ENCODE measurements at places on chromosomes 4 and X. TPM values are rescaled to one million over a fixed set of nuclear protein-coding genes. Genes with fewer than 3 reads are reported as not detected.
A peak's percentile ranks its signal among the peaks of the same experiment; 100 is the strongest.

PPEF2 gene
- total RNA-seq, result not detected

MAGEC2 gene
- not detected for total RNA-seq

SMR3B gene
- total RNA-seq, result not detected

HS3ST1 gene
- total RNA-seq, result 3.8 TPM

LONRF3 gene
- total RNA-seq, result 27.6 TPM

GIMD1 gene
- not detected for total RNA-seq

GPC4 gene
- 41.9 TPM for total RNA-seq

MAGT1 gene
- 57.9 TPM for total RNA-seq

MAGEA2 gene
- total RNA-seq, result not detected

MAGEA11 gene
- not detected for total RNA-seq

GRCh38 chrX:109890910-109891502 is 111.9 kb upstream of the TMEM164 start:
- peak; percentile 59 for DNase-seq

DNA sequence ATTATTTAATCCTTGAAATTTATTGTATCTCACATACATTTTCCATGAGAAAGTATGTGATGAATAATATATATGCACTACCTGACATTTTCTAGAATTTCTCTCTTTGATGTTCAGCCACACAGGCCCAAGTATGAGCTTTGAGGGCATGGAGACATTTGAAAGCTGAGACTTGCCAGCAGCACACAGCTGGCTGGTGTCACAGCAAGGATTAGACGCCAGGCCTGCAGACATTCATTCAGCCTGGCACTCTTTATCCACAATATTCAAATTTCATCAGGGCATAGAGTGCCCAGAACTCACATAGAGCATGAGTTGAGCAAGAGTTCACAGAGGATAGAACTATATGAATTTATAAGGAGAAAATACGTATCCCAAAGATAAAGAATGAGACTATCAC is 74.0 kb downstream of the GRIA2 start:
- no peak for DNase-seq

DNA sequence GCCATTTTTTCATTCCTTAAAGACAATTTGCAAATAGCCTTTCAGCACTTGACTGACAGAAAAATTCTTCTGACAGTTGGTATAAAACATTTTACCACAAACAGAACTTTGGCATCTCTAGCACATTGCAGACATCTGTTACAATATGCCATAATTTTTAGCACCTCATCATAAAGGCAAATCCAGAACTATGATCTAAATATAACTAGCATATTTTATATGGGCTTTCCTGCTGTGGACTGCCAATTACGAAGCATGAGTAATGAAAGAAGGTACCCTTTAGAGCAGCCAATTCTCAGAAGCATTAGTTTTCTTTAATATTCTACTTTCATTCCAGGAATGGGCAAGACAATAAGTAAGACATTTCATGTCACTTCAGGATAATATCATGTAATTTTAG is 647.4 kb upstream of the GALNT7 start:
- no peak for DNase-seq

DNA sequence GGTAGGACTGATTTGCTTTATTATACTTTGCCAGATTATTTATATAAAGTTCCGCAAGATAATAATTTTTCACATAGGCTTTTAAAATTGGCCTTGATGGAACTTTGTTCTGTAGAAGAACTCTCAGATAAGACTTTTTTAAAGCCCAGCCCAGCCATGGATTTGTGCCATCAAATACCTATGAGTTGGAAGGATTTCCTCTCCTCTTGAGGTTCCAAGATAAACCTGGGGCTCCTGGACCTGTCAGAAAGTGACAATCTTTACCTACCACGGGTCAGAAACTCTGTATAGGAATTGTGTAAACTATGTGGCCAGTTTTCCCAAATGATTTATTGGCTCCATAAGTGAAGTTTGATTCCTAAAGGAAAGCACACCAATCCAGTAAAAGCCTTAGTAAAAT is 271.9 kb upstream of the GRID2 start:
- DNase-seq, result no peak

- DNase-seq, result peak; percentile 36
Measured at GRCh38 chr4:7425591-7426468, 8.9 kb downstream of the PSAPL1 start.

GRCh38 chr4:41406113-41406516 is 131.8 kb upstream of the LIMCH1 start:
- no peak for DNase-seq

GRCh38 chrX:13938829-13939530 is 90.7 kb downstream of the GEMIN8 start:
- no peak for DNase-seq

DNA sequence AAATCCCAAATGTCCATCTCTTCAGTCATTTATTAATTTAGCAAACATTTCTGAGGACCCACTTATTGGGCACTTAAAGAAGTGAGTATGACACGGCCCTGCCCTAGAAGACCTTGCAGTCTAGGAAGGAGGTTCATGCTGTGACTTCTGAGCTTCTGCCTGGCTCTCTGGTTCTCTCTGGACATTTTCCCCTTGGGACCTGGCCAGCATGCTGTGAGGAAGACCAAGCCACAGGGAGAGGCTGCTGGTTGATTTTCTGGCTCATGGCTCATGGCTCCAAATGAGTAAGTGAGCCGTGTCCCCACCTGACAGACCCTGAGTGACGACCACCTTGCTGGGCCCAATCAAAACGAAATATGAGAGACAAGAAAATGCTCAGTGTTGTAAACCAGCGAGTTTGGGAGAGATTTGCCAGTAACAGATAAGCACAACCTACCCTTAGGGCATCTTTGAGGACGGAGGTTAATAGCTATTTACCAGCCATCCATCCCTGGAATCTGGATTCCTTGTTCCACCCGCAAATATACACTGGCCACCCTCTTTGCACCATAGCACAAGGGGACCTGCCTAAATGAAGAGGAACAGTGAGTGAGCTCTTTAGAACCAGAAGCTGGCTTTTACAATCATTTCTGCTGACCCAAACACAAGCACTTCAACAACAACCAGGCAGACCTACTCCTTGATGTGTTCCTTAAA is 876 bp downstream of the MPP1 start:
- no peak for DNase-seq

DNA sequence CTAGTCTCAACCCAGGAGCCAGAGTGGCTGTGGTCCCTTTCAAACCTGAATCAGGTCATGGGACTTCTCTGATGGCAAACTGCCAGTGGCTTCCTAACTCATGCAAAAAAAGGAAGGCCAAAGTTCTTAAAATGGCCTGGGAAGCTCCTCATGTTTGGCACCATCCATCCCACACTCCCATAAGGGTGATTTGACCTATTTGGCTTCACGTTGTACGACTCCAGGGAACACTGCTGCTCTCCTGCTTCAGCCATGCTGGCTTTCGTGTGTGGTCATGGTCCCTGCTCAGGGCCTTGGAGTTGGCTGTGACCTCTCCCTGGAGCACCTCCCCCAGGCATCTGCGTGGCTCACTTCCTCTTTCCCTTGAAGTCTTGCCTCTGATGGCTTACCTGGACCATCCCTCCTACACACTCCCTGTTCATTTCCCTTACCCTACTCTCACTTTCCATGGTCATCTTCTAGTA is 12.8 kb upstream of the TMSB4X start:
- DNase-seq, result no peak

DNA sequence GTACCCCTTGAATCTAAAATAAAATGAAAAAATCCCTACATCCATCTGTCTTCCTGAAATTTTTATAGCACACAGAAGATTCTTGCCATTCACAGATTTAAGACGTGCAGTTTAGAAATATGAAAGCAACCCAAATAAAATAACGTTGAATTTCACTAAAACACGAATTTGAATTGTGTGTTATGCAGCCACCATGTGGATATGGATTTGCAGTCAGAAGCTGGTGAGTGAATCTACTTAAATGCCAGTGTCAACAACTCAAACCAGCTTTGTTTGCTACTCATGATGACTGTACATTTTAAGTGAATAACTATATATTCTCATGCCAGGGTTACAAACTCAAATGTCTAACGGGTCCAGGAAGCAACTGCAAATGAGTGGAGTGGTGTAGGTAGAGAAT is 173.0 kb upstream of the HAND2 start:
- no peak for DNase-seq

DNA sequence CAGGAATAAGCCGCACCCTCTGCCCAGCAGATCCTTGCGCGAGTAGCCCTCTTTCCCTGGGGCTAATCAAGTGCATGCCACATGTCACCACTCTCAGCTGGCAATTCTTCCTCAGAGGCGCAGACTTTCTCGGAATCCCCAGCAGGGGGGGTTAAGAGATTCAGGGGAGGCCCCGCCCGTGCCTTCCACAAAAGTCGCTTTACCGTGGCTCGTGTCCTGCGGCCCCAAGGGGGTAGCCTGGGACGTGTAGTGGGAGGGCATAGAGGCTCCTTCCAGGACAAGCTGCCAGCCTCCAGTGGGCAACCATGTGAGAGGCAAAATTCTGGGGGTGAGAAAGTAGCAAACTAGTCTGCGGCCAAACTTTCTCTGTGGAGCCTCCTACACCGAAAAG is 652 bp downstream of the SRPX start:
- peak; percentile 34 for DNase-seq

- peak; percentile 46 for DNase-seq
Measured at GRCh38 chr4:23819041-23819511, 70.8 kb downstream of the PPARGC1A start.

- DNase-seq, result no peak
Measured at GRCh38 chrX:1658071-1658491, 43.2 kb downstream of the ASMT start.

GRCh38 chr4:126269106-126269505 is 954.4 kb downstream of the FAT4 start:
- DNase-seq, result no peak

- DNase-seq, result no peak
Measured at GRCh38 chr4:185681604-185682003, 130.4 kb downstream of the SORBS2 start.

- DNase-seq, result no peak
Measured at GRCh38 chr4:158259955-158260575, 49.8 kb downstream of the TMEM144 start.

DNA sequence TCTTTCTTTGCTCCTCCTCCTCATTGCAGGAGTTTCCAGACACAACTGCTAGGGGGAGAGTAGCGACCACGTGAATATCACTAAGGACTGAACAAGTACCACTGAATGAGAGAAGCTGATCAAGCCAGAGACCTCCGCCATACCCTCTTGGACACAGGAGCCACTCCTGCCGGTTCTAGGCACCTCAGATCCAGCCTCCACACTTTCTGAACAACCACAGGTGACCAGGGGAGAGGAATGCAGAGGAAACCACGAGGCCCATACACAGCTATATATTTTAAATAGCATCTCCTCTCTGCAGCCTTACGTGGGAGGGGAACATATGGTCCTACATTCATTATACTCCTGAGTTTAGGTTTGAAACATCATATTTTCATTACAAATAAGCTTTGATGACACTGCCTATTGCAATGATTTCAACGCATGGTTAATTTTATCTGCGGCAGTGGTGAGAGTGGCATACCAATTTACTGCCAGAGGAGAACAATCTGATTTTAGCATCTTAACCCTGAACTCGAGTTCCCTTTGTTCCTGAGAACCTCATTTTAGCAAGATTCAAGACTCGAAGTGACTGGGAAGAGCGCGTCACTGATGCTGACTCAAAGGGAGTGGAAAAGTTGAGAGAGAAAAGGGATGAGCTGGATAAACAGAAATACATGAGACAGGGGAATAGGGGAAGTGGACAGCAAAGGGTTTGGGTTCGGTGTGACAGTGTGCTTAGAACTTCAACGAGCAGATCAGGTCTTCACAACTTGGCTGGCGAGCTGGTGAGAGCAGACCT is 231.7 kb upstream of the PPARGC1A start:
- DNase-seq, result no peak

GRCh38 chr4:43238008-43238407 is 345.5 kb downstream of the GRXCR1 start:
- DNase-seq, result no peak

DNA sequence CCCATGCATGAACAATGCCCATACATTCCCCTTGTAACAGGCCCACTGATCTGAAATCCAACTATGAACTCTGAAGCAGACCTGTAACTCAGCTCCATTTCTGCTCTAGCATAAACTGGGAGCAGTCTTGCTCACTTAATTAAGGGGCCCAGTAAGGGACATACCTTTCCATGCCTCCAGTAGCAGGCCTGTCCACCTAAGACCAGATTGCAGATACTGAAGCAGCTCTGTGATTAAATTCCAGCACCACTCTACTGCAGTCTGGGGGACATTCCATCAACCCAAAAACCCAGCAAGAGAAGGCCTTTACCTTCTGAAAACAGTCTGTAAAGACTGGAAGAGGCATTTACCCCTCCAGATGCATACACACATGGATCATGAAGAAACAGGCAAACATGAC is 162.0 kb upstream of the NEIL3 start:
- no peak for DNase-seq

GRCh38 chr4:180567080-180567479 is 1676.1 kb upstream of the TENM3 start:
- DNase-seq, result no peak

GRCh38 chrX:39855748-39856129 is 242.0 kb downstream of the BCOR start:
- no peak for DNase-seq

DNA sequence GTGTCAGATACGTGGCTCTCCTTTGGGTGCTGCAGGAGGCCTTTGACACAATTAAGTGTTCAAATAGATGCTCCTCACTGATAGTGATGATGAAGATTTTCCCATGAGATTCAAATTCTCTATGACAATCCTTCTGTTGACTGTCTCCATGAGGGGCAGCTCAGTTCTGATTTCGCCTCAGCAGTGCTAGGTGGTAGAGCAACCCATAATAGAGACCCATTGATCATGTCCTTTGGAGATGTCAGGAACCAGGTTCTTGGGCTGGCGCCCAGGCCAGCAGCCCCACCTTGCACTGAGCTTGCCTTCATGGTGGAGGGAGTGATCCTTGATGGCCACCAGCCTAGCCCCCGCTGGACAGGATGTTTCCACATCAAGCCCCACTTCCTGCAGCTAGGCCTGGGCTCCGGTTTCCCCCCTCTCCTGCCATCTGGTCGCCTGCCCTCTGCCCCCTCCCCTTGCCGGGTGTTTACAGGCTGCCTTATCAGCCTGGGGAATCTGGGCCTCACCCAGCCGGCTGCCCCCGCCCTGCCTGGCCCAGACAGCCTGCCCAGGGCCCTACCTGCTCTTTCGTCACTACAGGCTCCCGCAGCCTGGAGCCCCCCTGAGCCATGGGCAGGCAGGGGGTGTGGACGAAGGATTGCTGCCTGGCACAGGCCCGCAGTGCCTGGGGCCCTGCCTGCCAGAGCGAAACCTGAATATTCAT is 12.6 kb downstream of the ELF4 start:
- peak; percentile 69 for DNase-seq

GRCh38 chrX:110145854-110146253 is 142.9 kb downstream of the TMEM164 start:
- no peak for DNase-seq

DNA sequence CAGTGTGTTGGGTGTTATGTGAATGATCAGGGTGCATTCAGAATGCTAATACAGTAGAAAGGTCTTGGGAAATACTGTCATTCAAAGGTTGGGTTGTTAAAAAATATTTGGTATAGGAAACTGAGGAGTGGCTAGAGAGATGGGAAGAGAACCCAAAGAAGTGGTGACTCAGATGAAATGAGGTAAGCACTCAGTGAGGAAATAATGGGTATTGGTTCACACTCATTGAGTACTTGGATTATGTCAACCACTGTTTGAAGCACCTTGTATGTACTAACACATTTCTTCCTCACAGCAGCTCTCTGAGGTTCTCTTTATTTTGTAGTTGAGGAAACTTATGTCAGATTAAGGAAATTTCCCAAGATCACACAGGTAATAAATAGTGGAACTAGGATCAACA is 40.8 kb upstream of the NUDT6 start:
- no peak for DNase-seq

All from lower lobe of right lung (tissue), 2 donors.